CD4-positive, alpha-beta T cell treated with Interleukin-21 for 1 hour (primary cell): ENCODE measurements at places on chromosomes 7 and 10.

GRCh38 chr10:111515706-111516105 is 438.9 kb downstream of the ADRA2A start:
- no peak for DNase-seq

DNA sequence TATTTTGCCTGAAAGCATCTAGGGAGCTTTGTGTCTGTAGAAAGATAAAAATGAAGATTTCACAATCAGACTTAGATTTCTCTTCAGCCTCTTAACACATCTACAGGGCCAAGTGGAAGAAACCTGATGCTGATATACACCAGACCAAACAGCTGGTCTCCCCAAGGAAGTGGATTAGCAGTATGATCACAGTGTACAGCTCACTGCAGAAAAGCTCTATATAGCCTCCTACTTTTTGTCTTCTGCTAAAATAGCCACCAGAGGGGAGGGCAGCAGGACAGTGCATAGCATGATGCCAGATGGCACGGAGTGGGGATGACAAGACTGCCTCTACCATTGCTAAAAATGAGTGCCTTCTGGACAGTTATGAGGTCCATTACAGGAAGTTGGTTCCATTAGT is 16.0 kb downstream of the FAM13C start:
- DNase-seq, result no peak

GRCh38 chr7:29723599-29723998 is 82.7 kb upstream of the WIPF3 start:
- no peak for DNase-seq

GRCh38 chr7:44075296-44076075 is 6.8 kb downstream of the POLM start:
- DNase-seq, result no peak

DNA sequence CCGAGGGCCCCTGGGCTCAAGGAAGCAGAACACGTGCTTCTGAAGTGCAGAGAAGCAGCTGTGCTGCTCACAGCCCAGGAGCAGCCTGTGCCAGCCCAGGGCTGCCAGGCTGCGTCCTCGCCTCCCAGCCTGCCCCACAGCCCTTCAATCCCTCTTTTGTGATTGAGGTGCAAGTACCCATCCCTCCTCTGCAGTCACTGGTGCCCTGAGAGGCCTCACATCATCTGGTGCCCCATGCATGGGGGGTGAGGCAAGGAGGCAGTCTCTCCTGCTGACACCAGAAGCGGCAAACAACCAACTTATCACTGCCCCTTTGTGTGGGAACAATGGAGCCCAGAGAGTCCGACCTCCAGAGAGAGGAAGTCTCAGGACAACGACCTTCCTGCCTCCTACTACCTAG is 49.8 kb upstream of the FGFR2 start:
- no peak for DNase-seq

DNA sequence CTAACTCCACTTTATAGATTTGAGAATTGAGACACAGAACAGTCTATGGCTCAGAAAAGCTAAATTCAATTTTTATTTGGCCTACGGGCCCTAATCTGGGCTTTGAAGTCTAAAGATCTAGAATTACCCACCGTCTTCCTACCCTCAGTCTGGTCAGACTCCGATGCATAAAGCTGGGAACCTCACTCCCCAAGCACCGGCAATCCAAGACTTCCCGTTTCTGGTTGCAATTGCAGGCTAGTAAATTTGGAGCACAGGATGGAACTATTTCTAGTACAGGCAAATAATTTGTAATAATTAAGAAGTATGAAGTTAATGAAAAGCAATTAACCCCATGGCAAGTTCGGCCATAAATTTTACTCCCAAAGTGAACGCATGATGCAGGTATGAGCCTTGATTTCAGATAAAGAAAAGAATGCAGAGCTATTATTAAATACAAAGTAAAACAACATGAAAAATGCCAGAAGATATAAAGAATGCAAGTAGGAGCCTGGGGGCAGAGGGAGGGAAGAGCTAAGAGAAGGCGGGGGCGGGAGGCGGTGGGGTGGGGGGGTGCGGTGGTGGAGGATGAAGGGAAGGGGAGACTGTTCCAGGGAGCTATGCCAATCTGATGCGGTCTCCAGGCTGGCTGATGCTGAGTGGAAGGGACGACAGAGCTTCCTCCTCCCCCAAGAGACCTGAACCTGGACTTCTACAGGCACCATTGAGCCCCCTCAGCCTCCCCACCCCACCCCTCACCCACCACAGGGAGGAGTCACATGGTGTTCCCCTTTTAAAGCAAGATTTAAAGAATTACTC is 45.1 kb downstream of the BPGM start:
- no peak for DNase-seq

DNA sequence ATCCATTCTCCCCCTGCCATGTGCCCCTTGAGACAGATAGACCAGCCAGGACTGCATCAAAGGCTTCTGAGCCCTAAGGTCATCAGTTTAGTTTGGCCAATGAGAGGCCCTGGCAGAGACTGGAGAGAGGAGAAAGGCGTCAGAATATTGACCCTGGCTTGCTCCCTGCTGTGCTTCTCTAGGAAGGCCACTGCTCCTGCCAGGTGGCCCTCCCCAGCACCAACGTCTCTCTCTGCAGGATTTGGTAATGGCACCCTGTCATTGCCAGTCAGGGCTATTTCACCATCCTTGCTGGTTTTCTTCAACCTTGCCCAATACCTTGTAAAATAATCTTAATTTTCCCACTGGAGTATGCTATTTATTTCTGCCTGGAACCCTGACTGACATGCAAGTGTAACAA is 38.8 kb upstream of the ZRANB1 start:
- no peak for DNase-seq

DNA sequence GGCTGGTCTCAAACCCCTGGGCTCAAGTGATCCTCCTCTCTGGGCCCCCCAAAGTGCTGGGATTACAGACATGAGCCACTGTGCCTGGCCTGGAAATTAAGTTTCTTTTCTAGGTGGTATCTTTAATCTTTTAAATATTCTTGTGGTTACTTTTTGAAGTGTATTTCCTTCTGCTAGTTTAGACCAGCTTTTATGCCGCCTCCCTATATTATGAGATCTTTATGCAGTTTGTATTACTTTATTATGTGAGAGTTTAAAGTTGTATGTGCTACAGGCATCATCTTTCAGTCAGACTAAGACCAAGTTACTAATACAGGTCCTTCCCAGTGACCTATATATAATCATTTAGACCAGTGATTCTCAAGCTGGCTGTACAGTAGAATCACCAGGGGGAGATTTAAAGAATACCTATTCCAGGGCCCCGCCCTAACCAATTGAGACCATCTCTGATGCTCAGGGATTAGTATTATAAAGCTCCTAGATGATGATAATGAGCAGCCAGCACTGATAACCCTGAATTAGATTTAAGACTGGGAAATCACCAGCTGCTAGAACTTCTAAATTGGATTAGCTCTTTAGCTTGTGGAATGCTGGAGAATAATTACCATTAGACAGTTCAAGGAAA is 11.3 kb downstream of the INPP5F start:
- no peak for DNase-seq

DNA sequence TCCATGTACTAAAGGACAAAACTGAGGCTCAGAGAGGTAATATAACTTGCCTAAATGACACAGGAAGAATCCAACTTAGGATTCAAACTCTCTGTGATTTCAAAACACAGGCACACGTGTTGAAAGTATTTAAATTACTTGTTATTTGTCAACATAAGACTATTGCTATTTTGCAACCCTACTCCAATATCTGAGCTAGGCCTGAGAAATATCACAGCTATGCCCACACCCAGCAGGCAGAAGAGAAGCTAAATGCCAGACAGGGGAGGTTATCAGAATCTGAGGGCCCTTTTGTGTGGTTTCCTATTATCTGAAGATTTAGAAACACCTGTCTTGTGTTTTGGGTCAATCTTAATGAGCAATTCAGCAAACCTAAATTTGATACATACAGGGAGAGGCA is 204.3 kb downstream of the ANK3 start:
- no peak for DNase-seq

DNA sequence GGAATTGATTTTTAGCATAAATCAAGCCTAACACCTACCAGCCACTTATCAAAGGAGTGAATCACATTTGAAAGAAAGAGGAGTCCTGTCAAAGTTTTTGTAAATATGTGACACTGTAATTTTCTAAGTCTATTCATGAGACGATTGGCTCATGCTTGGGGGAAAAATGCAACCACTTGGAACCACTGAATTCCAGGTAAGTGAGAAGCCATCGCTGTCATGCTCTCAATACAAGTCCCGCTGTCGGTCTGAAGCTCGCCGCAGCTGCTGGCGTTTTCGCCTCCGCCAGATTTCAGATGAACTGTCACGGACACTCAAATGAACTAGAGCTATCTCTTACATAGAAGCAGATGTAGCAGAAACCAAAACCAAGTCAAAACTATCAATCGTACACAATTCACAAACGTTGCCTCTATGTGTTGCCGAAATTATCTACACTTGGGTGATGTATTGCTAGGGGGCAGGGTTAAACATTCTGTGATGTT is 279.8 kb upstream of the FZD8 start:
- DNase-seq, result no peak

- DNase-seq, result no peak
These were observed 26.2 kb upstream of the HDAC9 start for GRCh38 chr7:18469316-18469715.

GRCh38 chr10:105714728-105715127 is 1073.6 kb downstream of the SORCS3 start:
- no peak for DNase-seq

- no peak for DNase-seq
These were observed 31.0 kb downstream of the TNS3 start for GRCh38 chr7:47550788-47551470.

GRCh38 chr7:12056977-12057376 is 154.1 kb upstream of the TMEM106B start:
- no peak for DNase-seq

DNA sequence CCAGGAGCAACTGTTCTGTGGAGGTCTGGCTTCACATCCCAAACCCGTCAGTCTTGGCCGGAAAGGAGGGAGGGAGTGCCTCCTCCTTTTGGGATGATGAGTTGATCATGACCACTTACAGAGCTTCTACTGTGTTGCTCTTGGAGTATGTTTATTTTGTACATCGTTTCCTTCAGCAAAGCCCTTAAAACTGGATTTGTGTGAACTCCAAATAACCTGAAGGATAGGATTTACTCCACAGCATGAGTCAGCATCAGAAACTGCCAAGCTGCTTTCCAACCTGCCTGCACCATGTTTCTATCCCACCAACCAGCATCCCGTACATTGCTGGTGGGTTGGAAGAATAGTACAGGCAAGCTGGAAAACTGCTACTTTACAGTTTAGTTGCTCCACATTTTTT is 3.5 kb downstream of the CCDC201 start:
- no peak for DNase-seq

GRCh38 chr7:112638675-112639400 is 151.4 kb downstream of the TMEM168 start:
- no peak for DNase-seq

DNA sequence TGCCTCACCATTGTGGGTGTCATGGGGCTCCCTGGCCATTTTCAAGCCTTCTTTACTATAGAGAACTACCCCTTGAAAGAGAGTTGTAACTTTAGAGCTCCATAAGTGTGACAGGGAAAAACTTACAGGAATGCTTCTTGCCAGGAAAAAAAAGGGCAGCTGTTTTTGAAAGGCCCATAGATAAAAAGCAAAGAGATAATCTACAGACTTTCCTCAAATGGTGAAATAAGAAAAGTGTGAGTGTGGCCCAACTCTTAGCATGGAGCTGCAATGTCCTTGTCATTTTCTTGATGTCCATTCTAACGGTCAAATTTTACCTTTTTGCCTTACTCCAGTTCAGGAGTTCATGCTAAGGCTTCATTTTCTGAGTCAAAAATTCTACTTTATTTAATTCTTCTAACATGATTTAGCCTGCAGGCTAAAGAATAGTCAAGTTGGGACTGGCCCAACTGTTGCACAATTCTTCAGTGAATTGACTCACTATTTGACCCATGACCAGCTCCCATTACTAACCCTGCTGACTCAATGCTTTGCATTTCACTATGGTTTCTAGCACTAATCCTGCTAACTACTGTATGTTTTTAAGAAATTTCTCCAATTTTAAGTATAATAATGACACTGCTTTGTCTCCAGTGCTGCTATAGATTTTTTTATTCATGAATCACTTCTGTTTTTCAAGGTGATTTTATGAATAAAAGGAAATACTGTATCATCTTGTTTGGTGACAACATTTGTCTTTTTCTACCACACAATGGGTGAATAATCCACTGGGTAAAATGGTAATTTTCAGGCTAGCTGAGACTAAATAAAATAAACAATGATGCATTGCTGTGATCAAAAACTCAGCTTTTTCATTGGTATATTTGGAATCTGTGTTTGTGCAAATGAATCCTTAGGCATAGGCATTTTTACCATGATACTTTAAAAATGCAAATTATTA is 41.4 kb upstream of the SGCE start:
- no peak for DNase-seq

DNA sequence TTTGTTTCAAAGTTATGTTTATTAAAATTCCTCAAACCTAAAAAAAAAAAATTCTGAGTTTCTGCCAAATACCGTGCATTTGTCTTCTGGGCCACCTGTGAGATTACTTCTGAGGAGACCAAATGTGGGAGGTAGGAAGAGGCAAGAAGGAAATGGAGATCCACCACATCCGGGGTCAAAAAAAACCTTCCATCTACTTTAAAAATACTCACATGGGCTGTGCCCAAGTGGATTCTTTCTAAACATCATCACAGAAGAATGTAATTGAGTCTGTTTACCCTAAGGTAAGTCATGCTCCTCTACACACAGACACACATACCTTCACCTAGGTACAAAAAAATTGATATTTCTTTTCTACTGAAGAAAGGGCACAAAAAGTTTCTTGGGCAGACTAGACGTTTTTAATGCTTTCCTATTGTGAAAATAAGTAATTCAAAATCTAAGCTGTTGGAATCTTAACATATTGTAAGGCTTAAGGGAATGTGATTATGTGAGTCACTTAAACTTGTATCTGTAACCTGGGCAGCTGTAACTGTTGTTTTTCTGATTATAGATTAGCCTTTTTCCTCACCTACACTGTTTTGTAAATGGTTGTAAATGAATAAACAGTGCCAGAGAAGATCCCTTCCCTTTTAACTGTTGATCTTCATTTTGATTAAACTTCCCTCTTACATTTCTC is 19.1 kb upstream of the SPOCK2 start:
- peak; percentile 62 for DNase-seq

DNA sequence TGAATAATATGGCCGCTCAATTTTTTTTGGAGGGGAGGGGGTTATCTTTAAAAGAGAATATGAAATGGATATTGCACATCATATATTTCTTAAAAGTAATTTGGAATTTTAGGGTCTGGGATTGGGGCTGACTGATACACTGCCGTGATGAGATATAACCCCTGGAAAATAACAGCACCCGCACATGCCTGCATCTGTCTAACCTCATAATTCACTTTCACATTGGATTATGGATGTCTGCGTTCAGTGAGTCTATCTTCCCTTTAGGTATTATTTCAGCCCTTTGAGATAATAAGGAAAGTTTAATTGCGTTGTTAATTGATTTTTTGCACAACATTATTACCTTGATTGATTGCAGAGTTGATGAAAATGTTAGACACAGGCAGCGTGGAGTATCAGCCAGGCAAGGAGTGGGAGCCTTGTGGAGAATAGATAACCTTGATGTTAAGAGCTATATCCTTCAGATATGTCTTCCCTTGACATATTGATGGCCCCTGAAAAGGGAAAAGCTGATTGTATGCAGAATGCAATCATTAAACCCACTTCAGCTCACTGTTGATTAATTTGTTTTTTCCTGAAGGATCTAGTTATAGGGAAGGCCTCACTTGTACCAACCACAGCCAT is 1095.2 kb downstream of the KCNMA1 start:
- DNase-seq, result no peak
